ENCODE measurements at places on chromosomes 7 and 10.

- DNase-seq = no peak
Observed at GRCh38 chr7:110593355-110593754, 497.6 kb upstream of the LRRN3 start.

- DNase-seq = no peak
Observed at GRCh38 chr7:129282865-129283264, 58.0 kb downstream of the AHCYL2 start.

- no peak for DNase-seq
Observed at GRCh38 chr10:1674501-1674900, 62.8 kb downstream of the ADARB2 start.

- DNase-seq = no peak
Observed at GRCh38 chr7:84261509-84261908, 66.9 kb upstream of the SEMA3A start.

DNA sequence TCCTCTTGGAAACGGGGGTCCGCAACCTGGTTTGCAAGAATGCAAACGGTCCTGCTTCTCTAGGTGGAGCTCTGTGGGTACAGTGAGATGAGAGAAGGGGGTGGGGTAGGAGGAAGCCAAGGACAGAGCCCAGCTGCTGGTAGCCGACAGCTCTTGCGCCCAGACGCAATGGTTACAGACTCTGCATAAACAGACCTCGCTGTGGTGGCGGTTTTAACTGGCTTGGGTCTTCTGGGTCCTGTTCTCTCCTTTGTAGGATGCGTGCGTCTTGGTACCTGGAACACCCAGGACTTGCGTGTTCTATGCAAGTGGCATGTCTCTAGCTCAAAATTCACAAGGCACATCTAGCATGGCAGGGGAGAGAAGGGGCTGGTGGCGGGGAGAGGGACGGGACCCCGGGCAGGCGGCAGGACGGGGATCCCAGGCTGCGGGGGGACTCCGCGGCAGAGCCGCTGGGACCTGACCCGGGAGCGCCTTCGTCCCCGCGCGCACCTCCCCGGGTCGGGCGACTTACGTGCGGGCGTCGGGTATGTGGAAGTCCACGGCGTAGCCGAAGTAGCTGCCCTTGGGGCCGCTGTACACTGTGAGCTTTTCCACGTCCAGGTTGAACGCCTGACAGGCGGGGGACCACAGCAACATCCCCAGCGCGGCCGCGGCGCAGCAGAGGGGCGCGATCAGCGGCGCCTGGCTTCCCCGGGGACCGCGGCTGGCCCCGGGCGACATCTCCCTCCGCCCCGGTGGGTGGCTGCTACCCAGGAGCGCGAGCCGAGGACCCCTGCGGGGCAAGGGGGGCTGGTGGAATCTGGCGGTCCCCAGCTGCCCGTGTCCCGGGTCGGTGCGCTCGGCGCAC is 448 bp downstream of the ITGA8 start:
- DNase-seq = no peak

DNA sequence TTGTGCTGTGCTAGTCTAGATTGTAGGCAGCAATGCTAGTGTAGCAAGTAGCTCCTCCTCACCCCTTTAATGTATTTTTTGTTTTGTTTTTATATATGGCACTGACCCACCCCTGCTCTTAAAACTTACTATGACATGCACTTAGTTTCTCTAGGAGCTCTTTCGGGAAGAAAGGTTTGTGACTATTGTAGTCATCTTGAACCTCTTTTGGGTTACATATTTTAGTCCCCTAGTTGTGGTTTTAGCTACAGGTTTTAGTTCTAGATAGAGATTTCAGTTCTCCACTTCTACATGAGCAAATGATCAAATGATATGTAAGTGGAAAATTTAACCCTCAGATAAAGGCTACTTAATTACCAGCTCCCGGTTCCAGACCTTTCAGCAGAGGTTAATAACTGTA is 14.9 kb downstream of the MINPP1 start:
- DNase-seq = no peak

DNA sequence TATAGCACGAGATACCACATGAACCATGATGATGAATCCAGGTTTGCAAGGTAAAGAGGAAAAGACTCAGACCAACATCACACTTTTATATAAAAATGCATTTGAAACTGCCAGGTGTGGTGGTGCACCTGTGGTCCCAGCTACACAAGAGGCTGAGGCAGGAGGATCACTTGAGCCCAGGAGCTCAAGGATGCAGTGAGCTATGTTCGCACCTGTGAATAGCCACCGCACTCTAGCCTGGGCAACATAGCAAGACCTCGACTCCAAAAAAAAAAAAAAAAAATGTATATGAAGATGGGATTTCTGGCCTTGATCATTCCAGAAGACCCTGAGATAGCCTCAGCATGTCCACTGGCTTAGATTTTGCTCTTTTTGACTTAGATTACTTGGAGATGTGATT is 161.6 kb downstream of the PARD3 start:
- no peak for DNase-seq

DNA sequence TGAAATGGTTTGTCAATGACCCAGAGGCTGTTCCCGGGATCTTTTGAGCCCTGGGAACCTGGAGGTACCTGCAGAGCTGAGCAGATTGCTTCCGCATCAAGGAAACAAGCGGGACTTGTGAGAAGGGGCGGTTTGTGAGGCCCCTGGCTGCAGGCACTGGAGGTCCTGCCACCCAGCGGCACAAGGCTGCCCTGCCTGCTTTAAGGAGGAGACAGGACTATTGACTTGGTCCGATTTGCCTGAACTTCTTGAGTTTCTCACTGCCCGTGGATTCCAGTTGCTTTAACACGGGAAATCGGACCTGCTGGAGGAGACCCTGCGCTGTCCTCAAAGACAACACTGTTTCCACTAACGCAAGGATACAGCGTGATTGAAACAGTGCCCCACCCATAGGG is 130.1 kb downstream of the DNAJB6 start:
- DNase-seq = no peak

DNA sequence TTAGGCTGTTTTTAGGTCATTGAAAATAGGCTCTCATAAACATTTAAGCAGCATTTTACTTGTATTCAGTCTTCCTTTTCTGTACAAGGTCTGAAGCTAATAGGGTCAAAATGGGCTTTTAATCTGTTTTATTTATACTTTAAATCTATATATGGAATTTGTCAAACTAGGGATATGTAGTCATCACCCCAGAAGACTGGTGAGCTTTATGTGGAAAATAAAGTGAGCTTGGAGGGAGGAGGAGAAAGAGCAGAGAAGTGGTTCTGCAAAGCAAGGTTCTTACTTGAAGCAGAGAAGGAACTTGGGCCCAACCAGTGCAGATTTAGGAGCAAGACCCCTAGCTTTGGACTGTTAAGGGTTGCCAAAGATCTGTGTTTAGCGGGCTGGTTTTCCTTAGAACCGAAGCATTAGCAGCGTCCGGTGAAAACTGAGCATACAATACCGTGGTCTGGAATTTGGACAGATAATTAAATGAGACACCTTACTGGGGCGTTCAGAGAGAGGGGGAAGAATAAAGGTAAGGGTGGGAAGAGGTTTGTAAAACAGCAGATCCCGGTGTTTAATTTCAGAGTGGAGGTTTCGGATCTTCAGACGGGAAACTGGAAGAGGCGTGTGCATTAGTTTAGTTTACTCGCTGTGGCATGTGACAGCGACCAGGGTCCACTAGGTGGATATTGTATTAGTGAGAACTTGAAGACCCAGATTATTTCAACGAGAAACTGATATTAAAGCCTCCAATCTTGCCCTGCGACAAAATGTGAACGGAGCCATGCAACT is 2.4 kb downstream of the BAMBI start:
- DNase-seq = no peak

All from keratinocyte (primary cell).